ENCODE measurements at places on chromosomes 1 and 21.

GRCh38 chr1:51236531-51237350, 668 bp downstream of the RNF11 start:
- DNase-seq = no peak

DNA sequence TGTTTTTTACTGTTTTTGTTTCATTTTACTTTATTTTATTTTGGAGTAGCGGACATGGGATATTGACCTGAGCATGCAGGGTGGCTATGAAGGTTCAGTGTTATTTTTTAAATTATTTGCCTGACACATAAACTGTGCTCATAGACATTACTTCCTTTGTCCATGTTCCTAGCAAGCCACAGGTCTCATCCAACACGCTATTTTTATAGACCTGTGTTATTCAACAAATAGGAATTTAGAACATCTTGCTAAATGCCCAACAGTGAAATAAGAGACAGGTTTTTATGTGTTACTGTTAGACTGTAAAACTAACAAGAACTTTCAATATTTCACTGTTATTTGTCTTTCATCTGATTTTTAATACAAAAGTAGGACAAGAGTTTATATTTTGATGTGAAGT, 756.4 kb downstream of the KCNT2 start:
- DNase-seq = no peak

GRCh38 chr1:6911974-6912373, 126.7 kb downstream of the CAMTA1 start:
- no peak for DNase-seq

GRCh38 chr1:176501599-176501998, 38.6 kb downstream of the PAPPA2 start:
- no peak for DNase-seq

- no peak for DNase-seq
Measured at GRCh38 chr1:20185834-20186782, at the start of the genes PLA2G2C and UBXN10. Gene PLA2G2C, minus strand, starts transcription at chr1:20186518. Its CDS starts 9,155 bp downstream, at chr1:20177363. Gene UBXN10, plus strand, starts transcription at chr1:20186096. Its CDS starts 4,466 bp downstream, at chr1:20190562.

GRCh38 chr21:40985370-40985769, 138.4 kb upstream of the DSCAM start:
- DNase-seq = no peak

DNA sequence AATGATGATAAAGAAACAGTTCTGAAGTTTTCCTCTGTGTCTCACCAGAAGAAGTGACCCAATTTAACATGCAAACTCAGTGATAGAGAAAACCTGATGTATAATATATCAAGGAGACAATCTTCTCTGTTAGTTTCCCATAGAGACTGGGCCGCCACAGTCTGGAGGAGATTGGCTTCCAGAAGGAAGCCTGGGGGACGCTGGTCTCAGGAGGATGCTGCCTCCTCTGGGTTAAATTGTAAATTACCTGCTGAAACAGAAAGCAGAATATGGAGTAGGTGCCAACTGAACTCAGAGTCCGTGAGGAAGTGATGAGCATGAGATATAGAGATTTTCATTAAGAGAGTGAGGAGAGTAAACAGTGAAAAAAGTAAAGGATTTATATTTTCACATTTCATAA, 15.8 kb downstream of the OR14I1 start:
- no peak for DNase-seq

- DNase-seq = no peak
Measured at GRCh38 chr1:4851385-4852065, 197.1 kb downstream of the AJAP1 start.

DNA sequence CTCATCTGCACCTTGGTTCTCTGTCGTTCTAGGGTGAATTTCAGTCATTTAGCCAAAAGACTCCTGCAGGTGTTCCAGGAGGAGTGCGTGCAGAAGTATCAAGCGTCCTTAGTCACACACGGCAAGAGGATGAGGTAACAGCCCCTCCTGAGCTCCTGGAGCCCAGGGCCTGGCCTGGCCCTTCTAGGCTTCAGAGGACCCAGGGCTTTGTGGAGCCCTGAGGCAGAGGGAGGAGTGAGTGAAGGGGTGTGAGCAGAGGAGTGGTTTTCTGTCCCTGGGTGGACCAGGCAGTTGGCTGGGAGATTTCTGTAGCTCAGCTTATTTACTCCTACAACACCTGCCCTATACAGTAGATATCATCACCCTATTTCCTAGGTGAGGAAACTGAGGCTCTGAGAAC, 15.7 kb upstream of the RASSF5 start:
- DNase-seq = no peak

Measured in AG09309 (cell line).